ENCODE measurements at places on chromosomes 5 and 9.

DNA sequence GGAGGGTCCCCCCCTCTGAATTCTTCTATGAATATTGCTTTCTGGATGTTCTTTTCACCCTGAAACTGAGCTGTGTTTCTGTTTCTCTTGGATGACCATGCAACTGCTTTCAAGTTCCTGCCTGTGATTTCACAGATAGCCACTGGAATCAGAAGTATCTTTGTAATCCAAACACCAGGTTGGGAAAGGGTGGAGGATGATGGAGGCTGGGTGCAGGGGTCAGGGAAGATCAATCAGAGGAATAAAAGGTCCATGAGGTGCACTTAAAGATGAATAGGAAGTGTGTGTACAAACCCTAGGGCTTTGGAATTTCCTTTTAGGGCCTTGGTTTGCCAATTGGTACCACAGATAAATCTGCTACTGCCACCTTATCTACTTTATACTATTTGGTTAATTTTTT lies 68.2 kb upstream of the AGXT2 start:
- DNase-seq = no peak

DNA sequence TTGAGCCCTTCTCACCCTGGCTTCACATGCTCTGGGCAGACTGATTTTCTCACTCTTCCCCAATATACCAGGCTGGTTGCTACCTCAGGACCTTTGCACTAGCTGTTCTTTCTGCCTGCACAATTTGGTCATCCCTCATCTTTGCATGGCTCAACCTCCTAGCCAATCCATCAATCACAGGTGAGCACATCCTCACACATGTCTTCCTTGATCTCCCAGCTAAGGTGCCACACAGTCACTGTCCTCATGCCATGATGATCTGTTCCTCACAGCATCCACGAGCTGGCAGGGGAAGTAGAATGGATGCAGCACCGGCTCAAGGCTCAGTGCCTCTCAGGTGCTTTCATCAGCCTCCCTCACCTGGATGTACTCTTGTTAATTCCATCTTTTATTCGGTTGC lies 30.6 kb upstream of the S1PR3 start:
- no peak for DNase-seq

DNA sequence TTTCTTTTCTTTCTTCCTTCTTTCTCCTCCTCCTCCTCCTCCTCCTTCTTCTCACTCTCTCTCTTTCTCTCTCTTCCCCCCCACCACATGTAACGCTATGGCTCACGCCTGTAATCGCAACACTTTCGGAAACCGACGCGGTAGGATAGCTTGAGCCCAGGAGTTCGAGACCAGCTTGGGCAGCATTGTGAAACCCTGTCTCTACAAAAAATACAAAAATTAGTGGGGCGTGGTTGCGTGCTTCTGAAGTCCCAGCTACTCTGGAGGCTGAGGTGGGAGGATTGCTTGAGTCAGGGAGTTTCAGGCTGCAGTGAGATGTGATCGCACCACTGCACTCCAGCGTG lies 736 bp upstream of the GLDC start:
- peak; percentile 9 for DNase-seq

GRCh38 chr9:99057665-99058625 lies 47.0 kb upstream of the TGFBR1 start:
- peak; percentile 71 for DNase-seq

DNA sequence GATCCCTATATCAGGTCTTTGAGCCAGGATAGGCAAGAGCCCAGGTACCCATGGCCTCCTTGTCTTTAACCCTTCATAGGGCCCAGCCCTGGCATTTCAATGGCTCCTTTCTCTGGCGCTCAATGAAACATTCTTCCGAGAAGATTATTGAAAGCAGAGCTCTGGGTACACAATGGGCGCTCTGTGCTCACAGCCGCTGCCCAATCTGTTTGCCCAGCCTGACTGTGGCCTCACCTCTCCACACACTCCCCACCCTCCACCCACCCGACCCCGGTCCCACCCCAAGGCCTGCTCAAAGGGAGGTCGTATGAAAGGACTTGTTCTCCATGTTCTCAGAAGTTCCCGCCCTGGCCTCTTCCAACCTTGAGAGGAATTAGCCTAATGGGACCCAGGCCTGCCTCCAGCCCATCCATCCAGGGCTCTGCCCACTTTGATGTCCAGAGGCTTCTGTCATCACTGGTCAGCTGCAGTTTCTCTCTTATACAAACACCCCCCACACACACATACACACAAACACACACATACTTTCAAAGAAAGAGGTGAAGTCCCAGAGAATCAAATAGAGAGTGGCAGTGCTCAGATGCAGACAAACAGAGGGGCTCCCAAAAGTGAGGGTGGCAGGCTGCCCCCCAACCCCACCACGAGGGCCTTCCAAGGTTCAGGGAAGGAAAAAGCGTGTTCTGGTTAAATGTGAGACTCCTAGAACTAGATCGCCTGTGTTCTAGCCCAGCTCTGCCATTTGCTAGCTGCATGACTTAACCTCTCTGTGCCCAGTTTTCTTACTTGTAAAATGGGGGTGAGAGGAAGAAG lies 5.1 kb upstream of the ARSI start:
- no peak for DNase-seq

GRCh38 chr5:161432798-161433197 lies 113.7 kb downstream of the GABRB2 start:
- DNase-seq = no peak

GRCh38 chr9:21810388-21810787 lies 8.0 kb downstream of the MTAP start:
- DNase-seq = no peak

All from erythroblast (primary cell).